Cardiac atrium fibroblast (primary cell): ENCODE measurements at places on chromosomes 7 and 10. TPM values are rescaled to one million over a fixed set of nuclear protein-coding genes. Genes with fewer than 3 reads are reported as not detected.

Gene RTKN2
- 0.16 and 0.18 TPM in 2 replicates for total RNA-seq

Gene NRCAM
- 27.4 and 67.4 TPM in 2 replicates for total RNA-seq

Gene STEAP1
- total RNA-seq: 29.4 and 72.7 TPM in 2 replicates

Gene PIK3AP1
- not detected in 2 replicates for total RNA-seq

Gene NEURL1
- not detected in 2 replicates for total RNA-seq

Gene SEMA3E
- total RNA-seq: not detected in 2 replicates

Gene GLRX3
- total RNA-seq: 55.4 and 66.4 TPM in 2 replicates

Gene PILRA
- 0.32 and 1.1 TPM in 2 replicates for total RNA-seq

Gene EGR2
- total RNA-seq: 4.9 and 9.4 TPM in 2 replicates

Gene ADCYAP1R1
- total RNA-seq: not detected in 2 replicates

Gene PIK3CG
- total RNA-seq: under 0.01 and 1.1 TPM in 2 replicates

Gene TET1
- total RNA-seq: 2.6 and 4.9 TPM in 2 replicates

Gene GNG11
- total RNA-seq: 113 and 138 TPM in 2 replicates

Gene IGFBP1
- total RNA-seq: 5.8 and 12.8 TPM in 2 replicates

Gene MSMB
- total RNA-seq: not detected in 2 replicates

Gene COBL
- not detected in 2 replicates for total RNA-seq

Gene SPAG6
- not detected in 2 replicates for total RNA-seq

Gene LCOR
- 6.9 and 8.6 TPM in 2 replicates for total RNA-seq
